SK-N-MC (cell line): ENCODE measurements at places on chromosomes 1 and 21.

- DNase-seq, result no peak
These were observed 175.4 kb downstream of the ZBTB18 start for GRCh38 chr1:244226435-244226834.

DNA sequence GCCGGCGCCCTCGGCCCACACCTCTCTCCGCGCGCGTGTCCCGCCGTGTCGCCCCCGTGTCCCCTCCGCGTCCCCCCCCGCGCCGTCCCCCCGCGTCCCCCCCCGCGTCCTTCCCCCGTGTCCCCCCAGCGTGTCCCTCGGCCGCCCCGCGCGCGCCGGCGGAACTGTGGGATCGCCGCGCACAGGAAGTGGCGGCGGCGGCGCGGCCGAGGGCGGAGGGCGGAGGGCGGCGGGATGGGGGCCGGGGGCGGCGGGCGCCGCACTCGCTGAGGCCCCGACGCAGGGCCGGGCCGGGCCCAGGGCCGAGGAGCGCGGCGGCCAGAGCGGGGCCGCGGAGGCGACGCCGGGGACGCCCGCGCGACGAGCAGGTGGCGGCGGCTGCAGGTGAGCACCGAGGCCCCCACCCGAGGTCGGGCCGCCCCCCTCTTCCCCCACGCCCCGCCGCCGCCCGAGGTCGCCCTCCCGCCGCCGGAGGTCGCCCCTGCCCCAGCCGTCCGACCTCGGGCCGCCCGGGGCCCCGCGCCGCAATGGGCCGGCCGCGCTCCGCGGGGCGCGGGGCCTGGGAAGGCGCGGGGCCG lies at the start of gene AGPAT3:
Gene AGPAT3, plus strand, starts transcription at position 262 of the 578 bp plus-strand sequence. CDS start 94,459 bp downstream, outside the sequence.
- no peak for DNase-seq

GRCh38 chr1:9589144-9589718 lies 520 bp downstream of the TMEM201 start:
- no peak for DNase-seq

- no peak for DNase-seq
These were observed 47.6 kb downstream of the ACP6 start for GRCh38 chr1:147622731-147623130.

GRCh38 chr21:21722731-21723130 lies 724.5 kb downstream of the NCAM2 start:
- no peak for DNase-seq

- DNase-seq, result no peak
These were observed 58.0 kb downstream of the B3GALT5 start for GRCh38 chr21:39670701-39671100.

GRCh38 chr1:152953761-152954160 lies 6.8 kb downstream of the SPRR5 start:
- no peak for DNase-seq
